NCI-H2171 (cell line): ENCODE measurements at places on chromosomes 1 and 21.

DNA sequence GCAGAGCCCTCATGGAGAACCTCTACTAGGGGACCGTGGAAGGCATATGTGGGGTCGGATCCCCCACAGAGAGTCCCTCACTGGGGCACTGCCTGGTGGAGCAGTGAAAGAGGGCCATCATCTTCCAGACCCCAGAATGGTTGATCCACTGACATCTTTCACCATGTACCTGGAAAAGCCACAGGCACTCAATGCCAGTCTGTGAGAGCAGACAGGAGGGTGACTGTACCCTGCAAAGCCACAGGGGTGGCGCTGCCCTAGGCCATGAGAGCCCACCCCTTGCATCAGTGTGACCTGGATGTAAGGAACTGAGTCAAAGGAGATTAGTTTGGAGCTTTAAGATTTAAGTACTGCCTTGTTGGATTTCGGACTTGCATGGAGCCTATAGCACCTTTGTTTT lies 1276.7 kb upstream of the PRMT6 start:
- no peak for DNase-seq

- no peak for DNase-seq
These were observed 17.1 kb upstream of the PARP1 start for GRCh38 chr1:226425004-226425378.

DNA sequence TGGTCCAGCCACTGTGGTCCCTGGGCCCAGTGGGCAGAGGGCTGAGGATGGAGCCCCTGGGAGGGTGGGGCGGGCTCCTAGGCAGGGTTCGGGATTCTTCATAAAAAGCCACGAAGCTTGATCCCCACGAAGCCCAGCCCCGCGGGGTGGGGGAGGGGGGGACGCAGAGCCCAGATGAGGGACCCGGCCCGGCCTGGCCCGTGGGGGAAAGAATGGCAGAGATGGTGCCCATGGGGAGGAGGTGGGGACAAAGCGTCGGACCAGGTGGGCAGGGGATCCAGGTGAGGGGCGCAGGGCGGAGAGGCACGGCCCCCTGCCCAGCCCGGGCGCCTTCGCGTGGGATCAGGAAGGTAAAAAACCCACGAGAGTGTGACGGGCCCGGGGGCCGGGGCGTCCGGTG lies 6.0 kb upstream of the SMIM12 start:
- no peak for DNase-seq

DNA sequence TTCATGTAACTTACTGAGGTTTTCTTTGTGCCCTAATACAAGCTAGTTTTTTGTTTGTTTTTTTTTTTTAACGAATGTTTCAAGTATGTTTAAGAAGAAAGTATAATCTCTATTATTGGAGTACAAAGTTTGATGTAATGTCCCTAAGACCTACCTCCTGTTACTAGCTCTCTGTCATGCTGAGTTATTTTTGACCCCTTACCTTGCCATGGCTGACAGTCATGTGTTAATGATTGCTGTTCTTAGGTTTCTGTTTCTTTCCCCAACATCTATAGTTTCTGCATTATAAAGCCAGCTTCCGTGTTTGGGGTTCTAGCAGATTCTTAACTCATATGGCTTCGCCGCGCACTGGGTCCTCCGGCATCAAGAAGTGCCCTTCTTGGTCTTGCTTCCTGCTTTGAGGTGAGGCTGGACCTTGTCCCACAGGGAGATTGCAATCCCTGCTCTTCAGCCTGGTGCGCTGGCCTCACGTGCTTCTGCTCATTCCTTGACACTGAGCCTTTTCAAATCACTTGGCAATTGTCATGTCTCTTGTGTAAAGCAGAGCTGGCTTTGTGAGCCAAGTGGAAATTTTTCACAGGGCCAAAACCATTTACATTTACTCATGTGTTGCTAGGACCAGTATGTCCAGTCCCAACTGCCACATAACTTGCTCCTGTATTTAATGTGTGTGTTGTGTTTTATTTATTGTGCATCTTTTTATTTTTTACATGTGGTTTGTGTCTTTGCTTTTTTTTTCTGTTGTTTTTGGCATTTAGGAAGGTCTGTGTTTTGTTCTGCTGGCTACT lies 135.0 kb upstream of the COL6A1 start:
- DNase-seq = no peak

DNA sequence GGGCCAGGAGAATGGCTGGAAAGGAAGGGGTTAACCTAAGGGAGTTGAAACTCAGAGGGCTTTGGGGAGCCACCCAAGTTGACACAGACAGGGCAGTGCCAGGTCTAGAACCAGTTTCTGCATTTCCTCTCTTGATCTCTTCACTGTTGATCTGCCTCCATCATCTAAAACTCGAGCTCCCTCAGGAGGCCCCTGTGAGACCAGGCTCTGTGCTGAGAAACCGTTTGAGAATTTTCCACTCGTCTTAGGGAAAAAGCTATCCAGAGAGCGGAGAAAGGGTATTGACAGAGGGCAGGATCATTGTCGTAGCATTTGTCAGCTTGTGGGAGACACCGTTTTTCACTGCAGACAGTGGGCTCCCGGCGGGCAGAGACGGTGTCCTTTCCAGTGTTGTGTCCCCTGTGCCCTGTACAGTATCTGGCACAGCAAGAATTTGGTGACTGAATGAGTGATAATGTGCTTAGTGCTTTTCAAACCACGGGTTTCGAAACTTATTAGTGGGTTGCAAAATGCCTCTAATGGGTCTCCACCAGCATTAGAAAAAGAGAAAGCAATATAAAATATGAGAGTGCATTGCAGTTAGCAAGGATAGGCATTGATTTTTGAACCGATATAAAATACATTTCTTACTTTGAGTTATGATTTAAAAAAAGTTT lies 31.1 kb downstream of the PROK1 start:
- DNase-seq = no peak

GRCh38 chr1:223837206-223837605 lies 8.5 kb downstream of the TP53BP2 start:
- peak; percentile 21 for DNase-seq

GRCh38 chr1:197195100-197195499 lies 48.6 kb upstream of the ASPM start:
- no peak for DNase-seq

GRCh38 chr1:54709547-54710292 lies 5.9 kb upstream of the TTC4 start:
- DNase-seq = no peak

- no peak for DNase-seq
These were observed 1.3 kb upstream of the KCNN3 start for GRCh38 chr1:154871374-154871773.

DNA sequence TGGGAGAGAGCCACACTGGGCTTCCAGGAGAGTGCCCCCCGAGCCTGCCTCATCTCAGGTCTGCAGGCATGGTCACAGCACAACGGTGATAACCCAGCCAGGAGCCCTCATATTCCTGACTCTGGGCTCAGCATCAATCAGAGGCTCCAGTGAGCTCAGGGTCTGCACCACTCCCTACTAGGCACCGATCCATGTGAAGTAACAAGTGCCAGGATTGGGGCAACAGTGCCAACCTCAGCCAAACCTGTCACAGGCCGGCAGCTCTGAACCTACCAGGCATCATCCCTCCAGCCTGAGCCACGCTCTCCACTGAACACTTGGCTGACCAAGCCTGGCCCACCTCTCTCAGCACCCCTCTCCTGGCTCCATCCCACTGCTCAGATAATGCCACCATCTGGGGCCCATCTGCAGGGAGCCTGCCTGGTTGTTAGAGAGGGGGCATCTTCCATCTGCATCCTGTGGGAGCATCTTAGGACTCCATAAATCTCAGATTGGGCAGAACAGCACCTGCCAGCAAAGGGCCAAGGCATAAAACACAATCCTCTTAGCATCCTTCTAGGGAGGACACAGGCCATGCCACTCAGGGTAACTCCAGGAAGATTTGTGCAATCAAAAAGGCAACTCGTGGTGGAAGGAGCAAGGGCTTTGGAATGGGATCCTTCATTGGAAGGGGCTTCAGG lies 213.7 kb upstream of the CSF3R start:
- DNase-seq = peak; percentile 14

DNA sequence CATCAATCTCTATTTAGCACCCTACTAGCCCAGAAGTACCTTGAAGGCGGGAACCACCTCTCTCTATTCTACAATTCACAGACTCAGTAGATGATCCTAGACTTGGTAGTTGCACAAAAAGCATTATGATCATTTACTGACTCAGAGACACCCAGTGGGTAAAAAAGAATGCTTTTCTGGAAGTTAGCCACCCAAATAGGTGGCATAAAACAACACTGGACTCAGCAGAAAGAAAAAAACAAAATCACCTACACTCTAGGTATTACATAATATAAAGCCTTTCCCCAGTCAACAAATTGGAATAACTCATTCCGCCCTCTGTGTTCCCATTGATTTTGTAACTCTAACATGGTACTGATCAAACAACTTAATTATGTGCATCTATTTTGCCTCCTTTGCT lies 126.3 kb downstream of the PTPN14 start:
- no peak for DNase-seq

GRCh38 chr1:157963713-157964112 lies 29.7 kb upstream of the KIRREL1 start:
- DNase-seq = peak; percentile 2

DNA sequence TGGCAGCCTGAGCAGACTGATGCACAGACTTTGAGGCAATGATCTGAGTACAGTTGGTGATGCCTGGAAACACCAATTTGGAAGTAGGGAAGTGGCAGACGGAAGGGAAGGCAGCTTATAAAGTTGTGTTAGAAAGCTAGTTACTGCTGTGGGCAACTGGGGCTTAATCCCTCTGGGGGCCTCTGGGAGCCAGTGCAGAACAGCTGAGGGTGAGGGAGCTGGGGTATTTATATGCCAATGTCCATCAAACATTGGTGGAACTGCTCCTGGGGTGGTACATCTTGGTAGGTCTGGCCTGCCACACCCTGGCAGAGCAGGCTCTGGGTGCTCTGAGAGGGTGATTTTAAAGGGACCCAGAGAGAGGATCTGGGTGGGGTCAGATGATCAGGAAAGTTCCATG lies 28.1 kb downstream of the TNFRSF8 start:
- DNase-seq = no peak

GRCh38 chr1:213041443-213041842 lies 9.6 kb upstream of the RPS6KC1 start:
- DNase-seq = no peak

GRCh38 chr1:13814131-13814530 lies 114.1 kb downstream of the PRDM2 start:
- DNase-seq = no peak

GRCh38 chr1:35668506-35668905 lies 27.2 kb upstream of the PSMB2 start:
- no peak for DNase-seq

- DNase-seq = no peak
These were observed 79.0 kb downstream of the SLC45A1 start for GRCh38 chr1:8396786-8397406.

DNA sequence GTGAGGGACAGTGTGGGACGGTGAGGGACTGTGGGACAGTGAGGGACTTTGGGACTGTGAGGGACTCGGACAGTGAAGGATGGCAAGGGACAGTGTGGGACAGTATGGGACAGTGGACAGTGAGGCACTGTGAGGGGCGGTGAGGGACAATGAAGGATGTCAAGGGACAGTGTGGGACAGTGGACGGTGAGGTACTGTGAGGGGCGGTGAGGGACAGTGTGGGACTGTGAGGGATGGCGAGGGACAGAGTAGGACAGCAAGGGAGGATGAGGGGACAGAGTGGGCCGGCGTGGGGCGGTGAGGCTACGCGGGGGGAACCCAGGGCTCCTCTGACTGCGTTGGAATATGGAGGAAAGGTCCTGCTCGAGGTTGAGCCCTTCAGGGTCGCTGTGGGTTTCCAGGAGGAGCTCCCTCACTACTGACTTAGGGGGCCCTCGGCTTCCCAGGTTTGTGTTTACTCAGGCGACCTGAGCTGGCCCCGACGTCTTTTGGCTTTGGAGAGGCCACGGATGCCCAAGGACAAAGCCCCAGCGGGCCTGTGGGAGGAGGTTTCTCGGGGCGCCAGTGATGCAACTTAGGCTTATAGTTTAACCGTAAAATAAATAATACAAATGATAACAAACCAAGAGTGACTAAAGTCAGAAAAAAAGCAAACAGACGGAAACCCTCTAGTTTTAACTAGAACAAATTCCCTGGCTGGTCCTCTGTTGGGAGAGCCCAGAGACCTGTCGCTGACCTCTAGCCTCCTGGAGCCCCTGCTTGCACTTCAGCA lies 1.1 kb upstream of the ERRFI1 start:
- DNase-seq = no peak

GRCh38 chr1:247769603-247770002 lies 9.2 kb upstream of the OR1C1 start:
- no peak for DNase-seq

- DNase-seq = no peak
These were observed 20.7 kb upstream of the PEF1 start for GRCh38 chr1:31665234-31665878.

DNA sequence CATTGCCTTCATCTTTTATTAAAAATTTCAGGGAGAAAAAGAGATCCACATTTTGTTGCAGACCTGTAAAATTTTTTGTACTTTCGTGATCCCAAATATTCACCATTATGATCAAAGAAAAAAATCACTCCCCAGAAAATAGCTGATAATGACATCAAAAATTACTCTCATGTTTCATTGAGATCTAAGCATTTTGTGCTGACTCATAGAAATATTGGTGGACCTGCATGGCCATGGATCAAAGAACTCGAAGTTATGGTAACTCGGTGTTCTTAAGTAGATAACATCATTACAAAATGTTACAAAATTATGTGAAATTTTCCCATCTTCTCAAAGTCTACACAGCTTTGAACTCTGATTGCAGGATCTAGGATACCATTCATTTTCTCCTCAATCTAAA lies 135.8 kb downstream of the PTGER3 start:
- no peak for DNase-seq

- DNase-seq = no peak
These were observed 15.9 kb downstream of the VPS26C start for GRCh38 chr21:37251294-37251634.

DNA sequence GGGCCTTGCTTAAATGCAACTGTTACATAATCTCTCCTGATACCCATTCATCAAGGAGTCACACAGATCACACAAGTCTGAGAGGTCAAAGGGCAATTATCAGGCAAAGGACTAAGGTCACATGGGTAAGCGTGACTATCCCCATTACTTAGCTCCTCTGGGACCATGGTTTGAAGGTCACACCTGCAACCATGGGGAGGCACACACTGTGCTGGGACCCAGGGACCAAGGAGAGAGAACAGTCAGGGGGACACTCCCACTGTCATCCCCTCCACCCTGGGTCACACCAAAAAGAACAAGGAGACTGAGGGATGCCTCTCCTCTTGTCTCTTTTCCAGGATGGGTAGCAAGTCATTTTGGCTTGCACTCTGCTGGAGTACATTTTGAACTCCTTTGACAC lies 30.9 kb upstream of the CTBS start:
- no peak for DNase-seq

GRCh38 chr1:190633488-190633887 lies 155.8 kb upstream of the BRINP3 start:
- DNase-seq = no peak
